Fibroblast of skin of left biceps (primary cell): ENCODE measurements at places on chromosomes 4 and X.

DNA sequence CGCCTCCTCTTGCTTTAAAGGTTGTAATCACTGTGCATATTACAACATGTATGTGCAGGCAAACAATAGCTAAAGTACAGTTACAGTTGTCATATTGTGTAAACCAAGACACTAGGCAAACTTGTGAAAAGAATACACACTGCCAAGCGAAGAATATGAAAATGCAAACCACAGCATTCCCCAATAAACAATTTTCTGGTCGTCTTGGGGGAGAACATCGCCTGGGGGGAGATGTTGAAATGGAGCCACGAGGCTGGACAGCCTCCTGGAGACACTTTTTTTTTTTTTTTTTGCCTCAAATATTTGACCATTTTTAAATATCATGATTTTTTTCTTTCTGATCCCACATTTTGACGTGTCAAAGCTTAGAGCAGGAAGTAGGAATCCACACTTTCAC is 51.7 kb upstream of the PDLIM3 start:
- no peak for DNase-seq

DNA sequence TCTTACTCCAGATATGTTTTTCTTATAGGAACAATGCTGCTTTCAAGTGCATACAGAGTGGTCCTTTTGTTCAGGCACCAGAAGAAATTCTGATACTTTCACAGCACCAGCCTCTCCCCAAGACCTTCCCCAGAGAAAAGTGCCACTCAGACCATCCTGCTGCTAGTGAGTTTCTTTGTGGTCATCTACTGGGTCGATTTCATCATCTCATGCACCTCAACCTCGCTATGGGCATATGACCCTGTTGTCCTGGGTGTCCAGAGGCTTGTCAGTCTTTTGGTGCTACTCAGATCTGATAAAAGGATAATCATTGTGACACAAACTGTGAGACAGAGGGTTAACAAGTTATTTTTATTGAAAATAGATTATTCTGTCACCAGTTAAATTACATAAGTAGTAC is 39.5 kb downstream of the WDR13 start:
- DNase-seq, result no peak

DNA sequence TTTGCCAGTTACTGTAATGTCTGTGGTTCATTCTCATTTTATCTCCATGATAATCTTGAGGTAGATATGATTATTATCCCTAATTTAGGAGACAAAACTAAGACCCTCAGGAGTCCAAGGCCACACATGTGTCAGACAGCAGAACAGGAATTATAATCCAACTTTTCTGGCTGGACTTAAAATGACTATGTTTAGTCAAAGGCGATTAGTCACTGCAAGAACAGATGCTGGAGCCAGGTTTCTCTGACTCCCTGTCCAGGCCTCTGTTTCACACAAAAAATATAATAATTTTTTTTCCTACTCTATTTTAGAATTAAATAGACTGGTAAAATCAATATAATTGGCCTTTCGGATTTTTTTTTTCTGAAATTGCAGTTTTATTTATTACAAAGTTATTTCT is 56.7 kb upstream of the TMEM131L start:
- no peak for DNase-seq

- DNase-seq, result no peak
These were observed 12.4 kb downstream of the S100G start for GRCh38 chrX:16662402-16662801.

DNA sequence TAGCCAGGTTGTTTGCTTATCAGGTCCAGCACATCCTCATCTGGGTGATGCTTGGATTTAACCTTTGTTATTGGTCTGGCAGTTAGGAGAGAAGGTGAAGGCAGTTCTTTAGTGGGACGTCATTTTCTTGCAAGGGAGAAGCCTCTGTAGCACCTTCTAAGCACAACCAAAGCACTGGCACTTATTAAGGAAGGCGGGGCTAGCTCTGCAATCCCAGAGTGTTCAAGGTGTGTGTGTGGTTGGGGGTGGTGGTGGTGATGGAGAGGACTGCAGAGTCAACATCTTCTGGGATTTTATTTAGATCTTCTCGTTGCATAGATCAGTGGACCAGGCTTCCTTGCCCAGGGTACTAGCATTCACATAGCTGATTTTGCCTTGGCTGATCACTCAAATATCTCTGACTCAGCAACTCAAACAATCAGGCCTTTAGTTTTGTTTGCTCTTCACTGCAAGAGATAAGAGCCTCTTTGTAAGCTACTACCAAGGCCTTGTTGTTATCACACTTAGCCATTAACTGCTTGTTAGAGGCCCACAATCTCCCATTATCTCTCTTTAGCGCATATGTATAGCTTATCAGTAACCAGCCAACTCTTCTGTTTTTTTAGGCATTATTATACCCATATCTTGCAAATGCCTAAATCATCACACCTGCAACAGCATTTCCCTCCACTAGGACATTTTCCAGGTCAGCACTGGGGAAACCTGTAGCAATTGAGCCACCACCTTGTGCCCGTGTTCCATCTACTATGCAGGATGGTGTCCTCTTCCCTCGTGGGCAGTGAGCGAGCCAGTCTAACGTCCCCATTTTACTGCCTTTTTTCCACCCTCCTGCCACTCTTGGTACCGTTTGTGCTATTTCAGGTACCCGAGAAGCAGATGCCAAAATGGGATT is 36.5 kb upstream of the LINC00632 start:
- no peak for DNase-seq

- no peak for DNase-seq
These were observed 28.2 kb upstream of the SORBS2 start for GRCh38 chr4:185840201-185840600.

GRCh38 chrX:47579537-47579936 is 2.7 kb upstream of the TIMP1 start:
- no peak for DNase-seq

GRCh38 chr4:53455766-53456165 is 78.3 kb downstream of the FIP1L1 start:
- no peak for DNase-seq
